ENCODE measurements at places on chromosomes 7 and 10.

DNA sequence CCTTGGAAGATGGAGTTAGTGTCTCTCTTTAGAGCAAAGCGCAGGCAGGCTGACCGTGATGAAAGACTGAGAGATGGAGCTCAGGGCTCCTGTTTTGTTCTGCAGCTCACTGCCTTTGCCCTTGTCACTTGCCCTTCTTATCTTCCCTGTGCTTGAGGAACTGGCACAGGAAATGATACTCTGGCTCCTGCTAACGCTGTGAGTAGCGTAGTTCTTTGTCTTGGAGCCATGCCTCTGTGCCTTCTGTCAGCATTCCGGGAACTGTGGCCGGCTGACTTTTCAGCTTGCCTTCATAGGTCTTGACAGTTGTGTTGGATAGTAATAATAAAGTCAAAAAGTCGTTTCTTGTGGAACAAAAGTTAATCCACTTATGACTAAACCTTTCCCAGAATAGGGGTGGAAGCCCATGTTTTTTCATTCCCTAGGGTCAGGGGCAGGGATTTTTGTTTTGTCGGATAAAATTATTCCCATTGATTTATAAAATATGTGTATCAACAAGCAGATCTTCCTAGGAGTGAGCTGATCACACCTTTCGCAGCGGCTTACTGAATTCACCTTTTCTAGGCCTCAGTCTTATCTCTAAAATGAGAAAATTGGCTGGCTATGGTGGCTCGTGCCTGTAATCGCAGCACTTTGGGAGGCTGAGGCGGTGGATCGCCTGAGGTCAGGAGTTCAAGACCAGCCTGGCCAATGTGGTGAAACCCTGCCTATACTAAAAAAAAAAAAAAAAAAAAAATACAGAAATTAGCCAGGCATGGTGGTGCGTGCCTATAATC is 16.6 kb upstream of the TMEM236 start:
- peak; percentile 84 for DNase-seq

- no peak for DNase-seq
Observed at GRCh38 chr10:91665842-91666241, 33.0 kb upstream of the PPP1R3C start.

GRCh38 chr7:97858221-97858620 is 14.0 kb downstream of the ASNS start:
- DNase-seq = no peak

- DNase-seq = peak; percentile 84
Observed at GRCh38 chr10:103605359-103606096, 112.0 kb downstream of the NEURL1 start.

DNA sequence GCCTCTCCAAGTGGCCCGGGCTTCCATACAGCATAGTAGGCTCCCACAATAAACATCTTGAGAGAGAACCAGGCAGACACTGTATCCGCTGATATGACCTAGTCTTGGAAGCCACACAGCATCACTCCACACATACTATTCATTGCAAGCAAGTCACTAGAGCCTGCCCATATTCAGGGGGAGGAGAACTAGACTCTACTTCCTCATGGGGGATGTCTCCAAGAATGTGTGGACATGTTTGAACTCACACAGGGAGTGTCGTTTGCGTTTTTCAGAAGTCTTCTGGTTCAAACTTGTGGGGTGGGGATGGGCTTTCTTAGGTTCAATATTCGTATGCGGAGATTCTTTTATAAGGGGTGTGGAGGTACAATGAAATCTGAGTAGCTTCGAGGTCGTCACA is 232.6 kb upstream of the HABP2 start:
- no peak for DNase-seq

- DNase-seq = no peak
Observed at GRCh38 chr10:11223507-11224140, 206.0 kb downstream of the CELF2 start.

- no peak for DNase-seq
Observed at GRCh38 chr7:98555403-98555802, 61.7 kb upstream of the NPTX2 start.

DNA sequence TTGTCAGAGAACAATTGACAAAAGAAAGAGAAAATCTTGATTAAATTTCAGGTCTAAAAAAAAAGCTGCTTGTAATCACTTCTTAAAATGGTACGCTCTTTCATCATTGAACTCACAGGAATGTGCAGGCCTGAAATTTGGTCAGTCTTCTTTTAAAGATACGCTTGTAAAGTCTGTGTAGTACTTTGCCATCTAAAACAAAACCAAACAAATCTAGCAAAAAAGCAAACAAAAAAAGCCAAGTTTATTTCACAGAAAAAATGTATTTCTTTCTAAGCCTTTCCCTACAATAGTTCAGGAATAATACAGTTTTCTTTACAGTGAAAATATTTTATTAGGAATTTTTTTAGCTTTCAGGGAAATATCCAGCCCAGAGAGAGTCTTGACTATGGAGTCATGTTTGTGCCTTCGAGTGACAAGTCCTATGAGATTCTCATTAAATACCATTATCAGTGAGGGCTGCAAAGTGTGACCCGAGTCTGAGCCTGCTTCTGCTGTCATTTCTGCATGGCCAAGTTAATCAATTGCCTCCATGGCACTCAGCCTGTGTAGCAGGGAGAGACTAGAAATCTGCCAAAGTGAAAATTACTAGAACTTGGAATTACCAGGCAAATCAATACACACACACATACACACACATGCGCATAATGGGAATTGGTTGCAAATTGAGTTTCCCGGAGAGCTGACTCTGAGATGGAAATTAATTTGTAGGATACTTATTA is 172.6 kb downstream of the OTUD1 start:
- DNase-seq = no peak

- peak; percentile 71 for DNase-seq
Observed at GRCh38 chr10:18681366-18681765, 22.1 kb downstream of the ARL5B start.

DNA sequence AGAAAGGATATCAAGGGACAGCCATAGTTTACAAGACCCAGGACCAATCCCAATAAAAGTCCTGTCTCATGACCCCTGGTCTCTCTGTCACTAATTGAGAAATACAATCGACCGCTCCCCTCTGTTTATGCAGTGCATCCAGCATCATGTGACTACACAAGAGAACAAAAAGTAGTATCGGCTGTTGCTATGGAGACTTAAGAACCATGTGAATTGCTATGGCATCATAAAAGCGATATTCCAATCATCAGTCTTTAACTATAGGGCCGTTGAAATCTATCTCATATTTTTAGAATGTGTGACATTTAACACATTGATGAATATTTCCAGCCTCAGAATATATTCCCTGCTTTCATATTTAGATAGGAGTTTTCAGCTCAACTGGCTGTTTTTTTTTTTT is 139.3 kb downstream of the FRMD4A start:
- DNase-seq = no peak

DNA sequence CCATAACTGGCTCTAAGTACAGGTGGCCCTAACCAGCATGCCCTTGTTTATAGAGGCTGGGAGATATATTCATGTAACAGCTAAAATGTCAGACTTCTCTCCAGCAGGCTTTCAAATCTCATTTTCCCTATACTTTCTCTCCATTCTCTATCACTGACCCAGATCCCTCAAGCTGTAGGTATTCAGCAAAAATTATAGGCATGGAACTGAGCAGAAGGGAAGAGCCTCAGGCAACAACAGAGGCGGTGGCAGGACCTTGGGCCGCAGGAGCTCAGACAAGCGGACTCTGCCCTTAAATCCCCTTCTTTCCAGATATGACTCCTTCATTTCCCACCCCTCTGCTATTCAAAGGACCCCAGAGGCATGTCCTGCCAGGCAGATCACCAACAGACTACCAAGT is 417.4 kb downstream of the PLXNA4 start:
- DNase-seq = no peak

DNA sequence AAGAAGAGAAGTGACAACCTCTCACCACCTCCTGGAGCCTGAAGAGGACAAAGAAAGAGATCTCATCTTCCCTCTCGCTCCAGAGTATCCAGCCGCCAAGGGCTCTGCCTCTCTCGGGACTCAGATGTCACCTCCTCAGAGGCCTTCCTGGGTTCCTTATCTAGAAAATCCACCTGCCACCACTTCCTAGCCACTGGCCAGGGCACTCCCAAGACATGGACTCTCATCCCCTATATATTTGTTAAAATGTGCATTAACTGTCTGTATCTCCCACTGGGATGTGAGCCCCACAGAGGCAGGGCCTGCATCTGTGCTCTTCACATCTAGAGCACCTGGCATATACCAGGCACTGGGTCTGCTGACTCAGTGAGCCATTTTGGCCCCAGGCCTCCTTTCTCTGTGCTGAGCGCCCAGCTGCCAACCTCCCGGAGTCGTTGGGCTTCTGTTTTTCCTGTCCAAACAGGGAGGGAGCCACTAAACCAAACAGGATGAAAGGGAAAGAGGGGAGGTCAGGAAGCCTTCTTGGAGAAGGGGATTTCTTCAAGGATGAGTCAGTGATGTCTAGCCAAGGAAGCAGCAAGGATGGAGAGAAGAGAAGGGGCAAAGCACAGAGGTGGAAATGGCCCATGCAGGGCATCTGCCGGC is 58.9 kb downstream of the KCNMA1 start:
- peak; percentile 44 for DNase-seq

DNA sequence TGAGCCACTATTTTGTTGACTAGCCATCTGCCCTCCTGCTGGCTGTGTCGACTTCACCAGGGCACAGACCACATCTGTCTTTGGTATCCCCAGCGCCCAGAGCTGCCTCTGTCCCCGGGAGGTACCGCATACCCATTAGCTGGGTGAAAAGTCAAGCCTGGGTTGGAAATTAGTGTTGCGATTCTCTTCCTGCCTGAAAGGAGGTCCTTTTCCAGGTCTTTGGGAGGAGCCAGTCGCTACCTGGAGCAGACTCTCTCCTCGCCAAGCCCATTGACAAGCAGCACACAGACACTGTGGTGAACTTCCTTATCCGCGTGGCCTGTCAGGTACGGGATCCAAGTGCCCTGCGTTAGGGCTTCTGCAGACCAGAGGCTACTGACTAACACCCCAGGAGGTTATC is 79.4 kb downstream of the TRRAP start:
- no peak for DNase-seq

- DNase-seq = no peak
Observed at GRCh38 chr7:34844936-34845665, 187.1 kb downstream of the NPSR1 start.

GRCh38 chr10:118966076-118966849 is 63.3 kb upstream of the NANOS1 start:
- no peak for DNase-seq

DNA sequence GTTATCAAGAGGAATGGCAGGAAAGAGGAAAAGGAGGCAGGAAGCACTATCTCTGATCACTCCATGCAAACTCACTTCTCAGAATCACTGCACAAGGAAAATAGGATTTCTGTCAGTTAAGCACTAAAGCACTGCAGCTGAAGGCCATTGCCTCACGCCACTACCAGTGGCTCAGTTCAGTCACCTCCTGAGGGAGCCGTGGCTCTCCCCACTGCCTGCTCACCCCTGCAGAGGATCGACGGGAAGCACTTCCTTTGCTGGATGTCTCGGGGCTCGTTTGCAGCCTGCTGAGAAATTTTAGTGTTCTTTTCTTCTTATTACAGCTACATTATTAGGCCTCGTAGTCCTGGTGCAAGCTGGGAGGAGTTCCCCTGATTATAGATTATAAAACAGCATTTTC is 90.1 kb upstream of the ADCY1 start:
- no peak for DNase-seq

DNA sequence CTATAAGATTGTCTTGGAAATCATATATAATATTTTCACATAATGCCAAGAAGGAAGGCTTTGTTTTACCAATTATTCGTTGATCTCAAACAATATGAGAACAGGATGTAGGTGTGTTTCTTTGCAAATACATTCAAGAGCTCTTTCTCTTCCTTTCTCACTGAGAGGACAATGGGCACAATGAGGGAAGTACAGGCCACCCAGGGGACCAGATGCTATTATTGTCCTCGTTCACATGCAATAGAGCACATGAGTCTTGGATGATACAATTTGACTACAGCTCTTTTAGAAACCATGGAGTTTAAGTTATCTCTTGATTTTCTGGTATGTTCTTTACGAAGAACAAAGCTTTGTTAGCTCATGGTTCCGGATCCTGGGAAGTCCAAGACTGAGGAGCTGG is 323.7 kb upstream of the KLF6 start:
- no peak for DNase-seq

GRCh38 chr10:125212150-125212809 is 51.9 kb upstream of the CTBP2 start:
- no peak for DNase-seq

- no peak for DNase-seq
Observed at GRCh38 chr7:92528958-92529264, 316 bp downstream of the RBM48 start.
